ENCODE measurements at places on chromosomes 7 and 10. TPM values are rescaled to one million over a fixed set of nuclear protein-coding genes. Genes with fewer than 3 reads are reported as not detected.

- no peak for DNase-seq
- H3K4me1 ChIP-seq, result peaks cover 38% of the 10 kb centered on the region
- no peak overlapping the region for H3K4me3 ChIP-seq
Observed at GRCh38 chr7:128450409-128450808, 5.3 kb upstream of the HILPDA start.

DNA sequence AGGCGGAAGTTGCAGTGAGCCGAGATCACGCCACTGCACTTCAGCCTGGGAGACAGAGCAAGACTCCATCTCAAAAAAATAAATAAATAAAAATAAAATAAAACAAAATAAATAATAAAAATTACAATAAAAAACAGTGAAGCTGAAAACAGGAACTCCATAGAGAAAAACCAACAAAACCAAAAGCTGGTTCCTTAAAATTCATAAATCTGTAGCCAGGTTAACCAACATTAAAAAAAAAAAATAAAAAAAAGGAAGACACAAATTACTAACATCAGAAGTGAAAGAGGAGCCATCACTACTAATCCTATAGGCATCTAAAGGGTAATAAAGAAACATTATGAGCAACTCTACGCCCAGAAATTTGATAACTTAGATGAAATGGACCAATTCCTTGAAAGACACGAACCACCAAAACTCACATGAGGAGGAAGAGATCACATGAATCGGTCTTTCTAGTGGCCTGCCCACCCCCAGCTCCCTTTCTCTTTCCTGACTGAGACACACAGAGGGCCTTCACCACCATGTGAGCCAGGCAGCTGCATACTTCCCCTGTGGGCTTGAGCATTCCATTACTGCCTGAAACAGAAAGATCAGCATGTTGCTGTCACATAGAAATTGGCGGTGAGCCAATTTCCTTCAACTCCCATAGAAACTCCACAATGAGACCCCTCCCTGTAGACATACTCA lies 208.7 kb downstream of the MAD1L1 start:
- H3K36me3 ChIP-seq, result no peaks in the 10 kb centered on the region
- no peak for DNase-seq
- H3K4me3 ChIP-seq, result no peak overlapping the region
- H3K27ac ChIP-seq, result no peak overlapping the region

DNA sequence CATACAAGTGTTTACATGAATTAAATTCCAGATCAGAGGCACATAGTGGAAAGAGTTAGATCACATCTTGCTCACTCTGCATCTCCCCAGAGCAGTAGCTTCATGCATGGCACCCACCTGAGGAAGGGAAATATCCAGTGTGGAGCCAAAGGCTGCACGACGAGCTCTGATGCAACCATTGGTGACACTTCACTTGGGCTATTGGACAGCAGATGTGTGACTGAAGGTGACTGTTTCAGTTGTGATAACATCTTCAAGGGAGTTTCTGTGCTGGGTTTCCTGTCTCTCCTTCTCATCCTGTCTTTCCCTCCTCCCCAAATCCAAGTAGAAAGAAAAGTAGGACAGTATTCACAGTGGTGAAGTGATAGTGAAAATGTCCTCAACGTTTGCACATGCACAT lies 115.0 kb downstream of the TAF3 start:
- no peak overlapping the region for H3K27ac ChIP-seq
- no peaks in the 10 kb centered on the region for H3K36me3 ChIP-seq
- no peaks in the 10 kb centered on the region for H3K27me3 ChIP-seq
- no peak overlapping the region for H3K4me3 ChIP-seq
- DNase-seq, result no peak

DNA sequence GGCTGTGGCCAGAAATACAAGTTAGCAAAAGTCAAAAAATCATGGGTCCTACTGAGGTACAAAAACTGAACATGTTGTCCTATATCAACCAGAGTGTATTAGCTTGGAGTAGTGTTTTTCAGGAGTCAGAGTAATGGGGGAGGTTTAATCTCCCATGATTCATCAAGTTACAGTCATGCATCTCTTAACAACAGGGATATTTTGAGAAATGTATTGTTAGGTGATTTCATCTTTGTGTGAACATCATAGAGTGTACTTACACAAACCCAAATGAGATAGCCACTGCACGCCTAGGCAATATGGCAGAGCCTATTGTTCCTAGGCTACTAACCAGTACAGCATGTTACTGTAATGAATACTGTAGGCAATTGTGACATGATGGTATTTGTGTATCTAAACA lies 14.9 kb upstream of the TES start:
- no peaks in the 10 kb centered on the region for H3K27me3 ChIP-seq
- H3K27ac ChIP-seq, result no peak overlapping the region
- no peaks in the 10 kb centered on the region for H3K4me1 ChIP-seq

DNA sequence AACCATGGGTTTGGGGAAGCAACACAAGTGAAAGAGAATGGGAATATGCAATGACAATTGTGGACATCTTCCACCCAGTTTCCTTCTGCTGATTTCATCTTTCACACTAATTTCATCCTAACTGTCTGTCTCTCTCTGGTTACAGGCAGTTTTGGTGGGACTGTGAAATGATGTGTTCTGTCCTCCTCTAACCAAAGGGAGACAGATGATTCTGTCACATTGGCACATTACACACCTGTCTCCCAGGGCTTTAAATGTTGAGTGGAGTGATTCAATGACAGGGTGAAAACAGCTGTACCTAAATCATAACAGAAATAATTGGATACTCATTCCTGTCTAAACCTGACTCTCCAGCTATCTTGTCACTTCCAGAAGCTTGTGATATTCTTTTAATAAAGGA lies 60.0 kb downstream of the DGKB start:
- H3K4me3 ChIP-seq, result no peak overlapping the region
- no peak for DNase-seq
- H3K27ac ChIP-seq, result no peak overlapping the region
- no peaks in the 10 kb centered on the region for H3K36me3 ChIP-seq
- no peaks in the 10 kb centered on the region for H3K27me3 ChIP-seq
- H3K4me1 ChIP-seq, result no peaks in the 10 kb centered on the region

DPP6 gene
- total RNA-seq, result 52.8 TPM

GPR141 gene
- total RNA-seq, result 3.5 TPM
